Naive thymus-derived CD4-positive, alpha-beta T cell (primary cell): ENCODE measurements at places on chromosomes 5 and 9. TPM values are rescaled to one million over a fixed set of nuclear protein-coding genes. Genes with fewer than 3 reads are reported as not detected.

DNA sequence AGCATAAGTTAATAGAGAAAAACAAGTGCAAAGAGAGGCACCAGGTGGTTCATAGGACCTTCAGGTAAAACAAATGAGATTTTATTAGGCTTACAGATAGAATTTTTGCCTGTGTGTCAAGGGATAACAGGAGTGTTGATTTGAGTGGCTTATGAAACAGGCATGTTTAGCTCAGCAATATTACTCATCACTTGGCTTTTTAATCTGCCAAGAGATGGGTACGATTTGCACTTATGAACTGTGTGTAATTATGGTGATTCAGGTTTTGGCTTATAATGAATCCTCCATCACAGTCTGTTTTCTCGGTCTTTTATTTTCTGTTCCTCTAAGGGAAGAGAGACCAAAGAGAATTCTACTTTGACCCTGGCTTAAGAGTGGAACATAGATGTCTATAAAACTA lies 199.3 kb downstream of the DMRTA1 start:
- H3K27ac ChIP-seq = no peak overlapping the region
- H3K4me3 ChIP-seq = no peak overlapping the region
- DNase-seq = no peak
- no peaks in the 10 kb centered on the region for H3K4me1 ChIP-seq
- no peaks in the 10 kb centered on the region for H3K36me3 ChIP-seq
- no peaks in the 10 kb centered on the region for H3K27me3 ChIP-seq

DNA sequence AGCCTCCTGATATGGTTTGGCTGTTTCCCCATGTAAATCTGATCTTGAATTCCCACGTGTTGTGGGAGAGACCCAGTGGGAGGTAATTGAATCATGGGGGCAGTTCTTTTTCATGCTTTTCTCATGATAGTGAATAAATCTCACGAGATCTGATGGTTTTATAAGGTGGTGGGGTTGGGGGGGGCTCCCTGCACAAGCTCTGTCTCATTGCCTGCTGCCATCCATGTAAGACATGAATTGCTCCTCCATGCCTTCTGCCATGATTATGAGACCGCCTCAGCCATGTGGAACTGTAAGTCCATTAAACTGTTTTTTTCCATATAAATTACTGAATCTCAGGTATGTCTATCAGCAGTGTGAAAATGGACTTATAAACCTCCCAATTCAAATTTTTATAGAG lies 12.8 kb downstream of the XRCC4 start:
- H3K27me3 ChIP-seq = no peaks in the 10 kb centered on the region
- H3K4me3 ChIP-seq = no peak overlapping the region

The RACK1 gene
- total RNA-seq = 1,703 and 1,788 TPM in 2 replicates

The INPP5E gene
- total RNA-seq = 17.9 TPM

GRCh38 chr5:162334944-162335343 lies 267.4 kb downstream of the GABRG2 start:
- H3K4me3 ChIP-seq = no peak overlapping the region
- no peak overlapping the region for H3K27ac ChIP-seq
- no peaks in the 10 kb centered on the region for H3K27me3 ChIP-seq
- H3K36me3 ChIP-seq = no peaks in the 10 kb centered on the region
- DNase-seq = no peak
- no peaks in the 10 kb centered on the region for H3K4me1 ChIP-seq

- no peaks in the 10 kb centered on the region for H3K4me1 ChIP-seq
- DNase-seq = no peak
- H3K27me3 ChIP-seq = no peaks in the 10 kb centered on the region
These were observed 173.7 kb upstream of the DAPK1 start for GRCh38 chr9:87323928-87324327.

DNA sequence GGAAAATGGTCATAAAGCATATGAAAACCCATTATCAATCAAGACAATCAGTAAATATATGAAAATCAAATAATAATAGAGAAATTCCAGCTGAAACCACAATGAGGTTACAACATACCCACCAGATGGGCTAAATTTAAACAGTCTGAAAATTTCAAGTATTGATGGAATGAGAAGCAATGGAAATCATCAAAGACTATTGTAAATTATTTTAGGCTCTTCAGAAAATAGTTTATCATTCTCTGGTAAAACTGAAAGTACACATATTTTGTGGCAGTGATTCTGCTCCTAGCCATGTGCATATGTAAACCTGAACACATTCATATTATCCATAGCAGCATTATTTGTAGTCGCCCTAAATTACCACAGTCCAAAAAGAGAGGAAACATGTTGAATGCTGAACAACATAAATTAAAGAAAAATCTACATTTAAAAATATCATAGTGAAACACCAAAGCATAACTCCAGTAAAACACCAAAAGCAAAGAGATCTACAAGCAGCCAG lies 215.3 kb downstream of the PRELID2 start:
- no peaks in the 10 kb centered on the region for H3K36me3 ChIP-seq
- H3K27me3 ChIP-seq = no peaks in the 10 kb centered on the region
- no peak for DNase-seq
- no peak overlapping the region for H3K4me3 ChIP-seq
- no peaks in the 10 kb centered on the region for H3K4me1 ChIP-seq

GRCh38 chr5:73528248-73528647 lies 30.0 kb downstream of the BTF3 start:
- no peak for DNase-seq
- H3K27me3 ChIP-seq = no peaks in the 10 kb centered on the region
- H3K36me3 ChIP-seq = no peaks in the 10 kb centered on the region

DNA sequence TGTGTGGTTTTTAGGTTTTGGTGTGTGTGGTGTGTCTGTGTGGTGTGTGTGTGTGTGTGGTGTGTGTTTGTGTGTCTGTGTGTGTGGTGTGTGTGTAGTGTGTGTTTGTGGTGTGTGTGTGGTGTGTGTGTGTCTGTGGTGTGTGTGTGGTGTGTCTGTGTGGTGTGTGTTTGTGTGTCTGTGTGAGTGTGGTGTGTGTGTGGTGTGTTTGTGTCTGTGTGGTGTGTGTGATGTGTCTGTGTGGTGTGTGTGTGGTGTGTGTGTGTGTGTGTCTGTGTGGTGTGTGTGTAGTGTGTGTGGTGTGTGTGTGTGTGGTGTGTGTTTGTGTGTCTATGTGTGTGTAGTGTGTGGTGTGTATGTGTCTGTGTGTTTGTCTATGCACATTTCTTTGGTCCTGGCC lies 25.0 kb upstream of the NKD2 start:
- no peaks in the 10 kb centered on the region for H3K27me3 ChIP-seq
- H3K4me1 ChIP-seq = no peaks in the 10 kb centered on the region
- H3K36me3 ChIP-seq = no peaks in the 10 kb centered on the region
- no peak overlapping the region for H3K4me3 ChIP-seq
